ENCODE measurements at places on chromosomes 11 and 22.
A peak's percentile ranks its signal among the peaks of the same experiment; 100 is the strongest.

DNA sequence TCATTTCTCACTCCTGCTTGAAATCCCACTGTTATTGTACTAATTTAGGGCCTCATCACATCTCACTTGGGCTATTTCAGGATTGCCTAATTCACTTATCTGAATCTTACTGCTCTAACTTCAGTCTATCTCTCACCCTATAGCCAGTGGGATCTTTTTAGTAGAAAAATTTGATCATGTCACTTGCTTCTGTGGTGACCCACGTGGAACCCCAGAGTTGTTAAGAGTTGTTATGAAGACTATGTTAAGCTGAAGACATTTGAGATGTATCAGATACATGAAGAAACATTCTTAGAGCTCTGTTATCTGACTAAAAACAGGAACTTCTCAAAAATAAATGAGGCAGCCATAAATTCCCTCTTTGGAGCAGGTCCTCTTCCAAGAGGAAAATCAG lies 1375.6 kb upstream of the TENM4 start:
- no peak for DNase-seq

- no peak for DNase-seq
Observed at GRCh38 chr11:117396970-117397369, 69.3 kb downstream of the CEP164 start.

GRCh38 chr11:106691807-106692365 lies 326.4 kb downstream of the GUCY1A2 start:
- DNase-seq: no peak

DNA sequence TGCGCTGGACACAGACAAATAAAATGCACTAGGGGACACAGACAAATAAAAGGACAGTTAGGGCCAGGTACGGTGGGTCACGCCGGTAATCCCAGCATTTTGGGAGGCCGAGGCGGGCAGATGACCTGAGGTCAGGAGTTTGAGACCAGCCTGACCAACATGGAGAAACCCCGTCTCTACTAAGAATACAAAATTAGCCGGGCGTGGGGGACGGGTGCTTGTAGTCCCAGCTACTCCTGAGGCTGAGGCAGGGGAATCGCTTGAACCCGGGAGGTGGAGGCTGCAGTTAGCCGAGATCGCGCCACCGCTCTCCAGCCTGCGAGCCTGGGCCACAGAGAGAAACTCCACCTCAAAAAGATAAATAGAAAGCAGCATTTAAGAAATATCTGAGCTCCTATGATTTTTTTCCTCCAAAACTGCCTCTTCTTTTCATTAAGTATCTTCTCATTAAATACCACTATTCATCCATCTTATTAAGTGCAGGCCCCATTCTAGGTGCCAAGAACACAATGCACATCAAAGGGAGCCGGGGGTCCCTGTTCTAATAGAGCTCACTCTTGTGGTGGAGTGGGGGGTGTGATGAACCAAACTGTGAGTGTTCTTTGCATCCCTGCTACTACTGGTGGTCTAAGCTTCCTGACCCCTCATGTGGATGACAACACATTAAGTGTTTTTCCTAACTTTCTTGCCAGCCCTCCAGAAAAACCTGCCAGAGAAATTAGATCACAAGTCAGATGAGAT lies 766 bp upstream of the ZNHIT2 start:
- no peak for DNase-seq

DNA sequence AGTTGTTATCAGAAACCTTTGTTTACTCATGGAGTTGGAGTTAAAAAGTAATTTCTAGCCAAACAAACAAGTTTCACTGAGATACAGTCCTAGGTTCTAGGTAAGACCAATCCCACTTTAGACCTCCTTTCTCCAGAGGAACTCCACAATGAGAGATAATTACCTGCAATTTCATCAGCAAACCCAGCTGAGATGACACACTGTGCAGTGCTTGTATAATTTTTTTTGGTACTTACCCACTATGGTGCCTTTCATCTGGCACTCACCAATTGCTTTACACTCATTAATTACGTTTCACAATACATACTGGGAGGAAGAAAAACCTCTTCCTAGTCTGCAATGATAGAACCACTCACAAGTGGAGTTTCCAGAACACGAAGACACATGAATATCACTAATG lies 1.8 kb upstream of the MUC15 start:
- no peak for DNase-seq

- peak; percentile 51 for DNase-seq
Observed at GRCh38 chr22:22710719-22711531, 66.5 kb downstream of the GGTLC2 start.

GRCh38 chr11:46391578-46392420 lies at the start of gene CHRM4:
Gene CHRM4, minus strand, starts transcription at chr11:46391776. Its CDS starts 5,219 bp downstream, at chr11:46386557.
- no peak for DNase-seq

GRCh38 chr22:43743131-43743530 lies 69.0 kb downstream of the EFCAB6 start:
- DNase-seq: no peak

DNA sequence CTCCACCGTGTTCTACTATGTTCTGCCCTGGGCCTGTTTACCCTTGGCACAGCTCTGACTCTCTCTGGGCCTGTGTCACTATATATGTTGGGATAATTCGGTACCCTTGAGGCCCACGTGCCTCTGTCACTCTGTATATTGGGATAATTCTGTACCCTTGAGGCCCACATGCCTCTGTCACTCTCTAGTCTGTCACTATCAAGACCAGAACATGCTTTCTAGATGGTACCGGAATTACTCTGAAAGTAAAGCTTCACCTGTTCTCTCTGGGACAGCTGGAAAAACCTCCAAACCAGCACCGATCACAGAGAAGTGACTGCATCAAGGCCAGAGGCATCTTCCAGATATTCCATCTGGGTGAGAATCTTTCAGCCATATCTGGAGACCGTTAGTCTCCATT lies 9.3 kb upstream of the FCHSD2 start:
- DNase-seq: no peak

DNA sequence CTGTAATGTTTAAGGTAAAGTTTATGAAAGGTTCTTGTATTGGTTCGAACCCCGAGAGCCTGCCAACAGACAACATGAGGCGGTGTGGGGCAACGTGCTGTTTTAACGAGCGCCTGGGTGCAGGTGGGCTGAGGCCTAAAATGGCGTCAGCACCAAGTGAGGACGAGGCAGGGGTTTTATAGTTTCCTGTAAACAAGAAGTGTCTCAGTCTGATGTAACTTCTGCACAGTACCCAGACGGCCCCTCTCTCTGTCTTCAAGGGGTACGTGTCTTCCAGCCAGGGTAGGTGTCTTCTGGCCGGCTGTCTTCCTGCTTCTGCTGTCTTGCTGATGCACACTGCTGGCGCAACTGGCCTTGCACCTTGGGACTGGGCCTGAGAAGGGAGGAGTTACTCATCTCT lies 2.7 kb downstream of the PPFIBP2 start:
- no peak for DNase-seq

Measured in AG08395 (cell line).